Activated naive CD8-positive, alpha-beta T cell treated with anti-CD3 and anti-CD28 coated beads, Interleukin-2, amount 10 ng/mL, durations not matched to agents 7 days and 5 days (primary cell): ENCODE measurements at places on chromosomes 1 and 21. TPM values are rescaled to one million over a fixed set of nuclear protein-coding genes. Genes with fewer than 3 reads are reported as not detected.

Gene THEMIS2
- 40.5 TPM for total RNA-seq

- no peak for DNase-seq
These were observed 10.5 kb downstream of the MTX1 start for GRCh38 chr1:155218854-155219591.

Gene PLEKHN1
- 3.0 TPM for total RNA-seq

Gene FCER1G
- total RNA-seq, result 22.1 TPM

DNA sequence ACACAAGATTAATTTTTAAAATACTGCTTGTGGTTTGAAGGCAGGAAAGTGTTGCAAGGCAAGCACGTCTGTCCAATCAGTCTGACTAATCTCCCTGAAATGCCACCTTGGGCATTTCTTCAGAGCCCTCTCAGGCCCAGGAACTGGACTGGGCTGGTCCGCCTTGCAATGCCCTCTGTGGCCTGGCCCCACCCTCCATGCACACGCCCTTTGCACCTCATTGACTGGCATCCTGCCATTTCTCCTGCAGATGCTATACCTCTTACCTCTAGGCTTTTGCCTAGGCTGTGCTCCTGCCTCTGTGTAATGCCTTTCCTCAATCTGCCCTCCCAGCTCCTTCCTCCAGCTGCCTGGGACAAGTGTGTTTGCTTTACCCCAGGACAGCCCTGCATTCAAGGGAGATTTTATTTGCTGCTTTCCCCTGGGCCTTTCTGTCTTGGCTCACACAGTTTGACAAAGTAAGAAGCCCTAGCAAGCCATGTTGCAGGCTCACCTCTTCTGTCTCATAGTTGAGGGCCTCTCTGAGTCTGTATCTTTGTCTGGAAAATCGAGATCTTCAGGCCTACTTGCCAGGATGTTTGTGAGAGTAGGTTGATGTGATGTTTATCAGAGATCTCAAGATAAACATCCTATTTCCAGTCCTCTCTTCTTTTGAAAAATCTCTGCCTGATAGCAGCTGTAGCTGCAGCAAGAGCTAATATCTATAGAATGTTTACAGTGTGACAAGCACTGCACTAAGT is 149.2 kb upstream of the JUN start:
- no peak for DNase-seq

Gene SERPINC1
- not detected for total RNA-seq

GRCh38 chr1:145805057-145805456 is 18.8 kb downstream of the RNF115 start:
- no peak for DNase-seq

Gene IFNLR1
- 7.9 TPM for total RNA-seq

DNA sequence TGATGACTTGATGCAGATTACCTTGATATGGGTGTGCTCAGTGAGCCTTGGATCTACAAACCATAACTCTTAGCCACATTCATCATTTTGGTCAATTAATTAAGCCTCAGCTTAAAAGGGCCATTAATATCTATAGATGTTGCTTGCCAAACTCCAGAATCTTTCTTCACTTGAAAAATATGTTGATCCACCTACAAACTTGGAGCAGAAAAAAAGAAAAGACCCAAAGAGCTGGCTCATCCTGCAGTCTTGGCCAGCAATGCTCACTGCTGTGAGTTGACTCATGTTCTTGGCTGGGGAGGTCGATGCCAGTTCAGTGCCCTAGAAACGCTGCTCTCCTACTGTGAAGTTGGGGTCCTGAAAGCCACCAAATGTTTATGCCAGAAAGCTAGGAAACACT is 75.4 kb downstream of the DPT start:
- no peak for DNase-seq

DNA sequence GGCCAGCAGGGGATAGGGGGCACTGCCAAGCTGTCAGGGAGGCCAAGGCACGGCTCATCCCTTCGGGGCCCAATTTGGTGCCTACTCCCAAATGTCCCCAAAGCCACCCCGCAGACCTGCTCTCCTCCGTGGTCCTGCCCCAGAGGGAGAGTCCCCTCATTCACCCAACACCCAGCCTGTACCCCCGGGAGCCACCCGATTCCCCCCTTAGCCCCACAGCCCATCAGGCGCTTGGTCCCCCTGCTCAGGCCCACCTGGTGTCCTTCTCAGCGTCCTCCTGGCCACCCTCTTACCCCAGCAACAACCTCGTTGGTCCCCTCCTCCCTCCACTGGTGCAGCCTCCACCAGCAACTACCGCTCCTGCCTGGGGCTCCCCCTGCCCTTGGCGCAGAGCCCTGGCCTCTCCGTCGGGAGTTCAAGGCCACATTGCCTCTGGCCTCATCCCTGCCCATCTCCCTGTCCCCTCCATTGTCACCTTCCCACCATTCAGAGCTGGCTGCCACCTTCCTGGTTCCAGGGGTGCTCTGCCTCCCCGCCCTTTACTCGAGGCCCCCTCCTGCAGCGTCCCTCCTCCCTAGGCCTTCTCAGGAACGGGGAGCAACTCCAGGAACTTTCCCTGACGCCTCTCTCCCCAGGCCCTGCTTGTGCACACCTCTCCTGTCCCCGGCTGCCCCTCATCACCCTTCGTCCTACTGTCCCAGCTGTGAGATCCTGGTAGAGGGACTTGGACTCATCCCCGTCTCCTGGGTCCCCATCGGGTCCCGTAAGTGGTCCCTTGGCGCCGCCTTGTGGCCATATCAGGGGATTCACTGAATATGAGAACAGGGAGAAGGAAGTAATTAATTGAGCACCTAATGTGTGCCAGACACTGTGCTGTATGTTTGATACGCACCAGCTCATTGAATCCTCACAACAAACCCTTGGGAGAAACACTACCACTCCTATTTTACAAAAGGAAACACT is 73.9 kb downstream of the RAP1GAP start:
- peak; percentile 68 for DNase-seq

DNA sequence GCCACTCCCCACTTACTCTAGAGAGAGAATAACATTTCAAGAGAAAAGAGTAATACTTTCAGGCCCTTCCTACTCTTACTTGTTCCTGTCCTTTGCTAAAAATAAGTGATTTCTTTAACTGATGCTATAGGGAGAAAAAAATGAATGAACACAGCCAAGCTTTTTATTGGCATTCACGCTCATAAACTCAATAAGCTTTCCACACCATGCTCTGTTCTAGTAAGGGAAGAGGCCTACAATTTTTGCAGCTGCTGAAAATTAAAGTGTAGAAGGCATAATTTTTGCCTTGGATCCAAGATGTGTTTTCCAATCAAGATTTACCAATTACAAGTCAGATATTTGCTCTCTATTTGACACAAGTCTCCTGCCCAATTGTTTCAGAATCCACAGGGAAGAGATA is 188.1 kb upstream of the RGS18 start:
- no peak for DNase-seq

- no peak for DNase-seq
These were observed 24.2 kb upstream of the PEX19 start for GRCh38 chr1:160309185-160309557.

GRCh38 chr1:107443027-107443426 is 302.2 kb downstream of the NTNG1 start:
- DNase-seq, result no peak

GRCh38 chr1:211257826-211258225 is 1.3 kb upstream of the RCOR3 start:
- no peak for DNase-seq

Gene MAP3K7CL
- total RNA-seq, result 12.0 TPM
